ENCODE measurements at places on chromosomes 12 and 14.

DNA sequence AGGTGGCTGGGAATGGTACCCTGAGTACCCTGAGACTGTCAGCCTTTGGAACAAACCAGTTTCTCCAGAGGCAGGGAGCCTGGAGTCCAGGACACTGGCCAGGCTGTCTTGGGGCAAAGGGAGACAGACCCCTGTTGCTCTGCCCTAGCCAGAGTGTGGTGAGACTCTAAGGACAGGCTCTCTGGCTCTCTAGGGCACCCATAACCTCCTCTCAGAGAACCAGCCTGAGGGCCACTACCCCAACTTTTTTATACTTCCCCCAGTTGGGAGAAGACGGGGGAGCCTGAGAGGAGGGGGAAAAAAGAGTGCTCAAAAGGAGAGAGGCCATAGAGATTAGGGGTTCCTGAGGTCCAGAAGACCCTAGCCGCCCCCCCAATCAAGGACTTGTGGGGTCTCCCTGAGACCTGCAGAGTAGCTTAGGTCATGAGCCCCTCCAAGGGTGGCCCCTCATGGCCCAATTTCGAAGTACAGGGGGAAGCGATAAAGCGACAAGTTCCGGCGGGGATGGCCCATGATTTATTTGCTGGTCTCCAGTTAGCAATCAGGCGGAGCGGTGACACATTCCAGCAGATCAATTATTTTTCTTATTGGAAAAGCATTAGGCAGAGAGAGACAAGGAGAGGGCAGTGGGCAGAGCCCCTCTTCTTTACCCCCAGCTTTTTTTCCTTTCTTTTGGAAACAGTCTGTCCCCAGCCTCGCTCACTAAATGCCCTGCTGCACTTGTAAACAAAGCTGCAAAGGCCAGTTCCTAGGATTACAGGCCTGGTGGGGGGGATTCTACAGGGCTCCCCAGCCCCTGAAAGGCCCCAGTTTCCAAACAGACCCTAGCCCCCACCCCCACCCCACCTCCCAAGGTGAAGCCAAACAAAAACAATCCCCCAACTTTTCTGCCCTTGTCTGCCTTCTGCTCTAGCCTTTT is 1.5 kb downstream of the HOXC8 start:
- no peak for DNase-seq

GRCh38 chr12:75390156-75390898 is 562 bp upstream of the GLIPR1L2 start:
- no peak for DNase-seq

DNA sequence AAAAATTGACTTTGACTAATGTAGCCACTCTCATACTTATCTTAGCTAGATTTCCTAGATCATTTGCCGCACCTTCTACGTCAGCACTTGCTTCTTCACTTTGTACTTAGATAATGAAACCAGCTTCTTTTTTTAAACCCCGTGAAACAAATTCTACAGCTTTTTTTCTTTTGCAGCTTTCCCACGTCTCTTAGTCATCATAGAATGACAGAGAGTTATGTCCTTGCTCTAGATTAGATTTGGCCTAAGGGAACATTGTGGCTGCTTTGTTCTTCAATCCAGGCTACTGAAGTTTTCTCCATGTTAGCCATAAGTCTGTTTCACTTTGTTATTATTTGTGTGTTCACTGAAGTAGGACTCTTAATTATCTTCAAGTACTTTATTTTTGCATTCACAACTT is 94.9 kb downstream of the SLCO1A2 start:
- no peak for DNase-seq

- peak; percentile 9 for DNase-seq
These were observed 175.7 kb downstream of the RIMBP2 start for GRCh38 chr12:130540376-130540775.

- peak; percentile 73 for DNase-seq
These were observed 9.8 kb downstream of the CCER1 start for GRCh38 chr12:90945070-90945649.

DNA sequence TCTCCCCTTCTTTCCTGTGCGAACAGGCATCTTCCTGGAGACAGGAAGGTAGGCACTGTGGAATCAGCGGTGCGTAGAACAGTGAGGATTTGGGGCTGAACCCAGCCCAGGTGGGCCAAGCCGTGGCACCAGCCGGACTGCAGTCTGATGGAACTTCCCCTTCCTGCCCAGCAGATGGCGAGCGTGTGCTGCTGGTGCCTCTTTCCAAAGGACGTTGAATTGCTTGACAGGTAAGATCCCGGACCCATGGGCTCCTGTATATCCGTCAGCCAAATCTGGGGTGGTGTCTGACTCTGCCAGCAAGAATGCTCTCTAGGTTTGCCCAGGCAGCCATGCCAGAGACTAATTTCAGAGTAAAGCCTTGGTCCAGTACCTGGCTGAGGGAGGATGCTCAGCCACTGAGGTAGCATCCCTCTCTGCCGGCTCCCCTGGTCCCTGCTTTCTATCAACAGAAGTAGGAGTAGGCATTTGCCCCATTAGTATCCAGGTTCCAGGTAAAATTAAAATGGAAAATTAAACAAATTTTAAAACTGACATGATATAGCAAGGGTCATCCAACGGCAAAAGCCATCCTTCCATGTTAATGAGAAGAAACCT is 21.1 kb upstream of the KCNA5 start:
- peak; percentile 43 for DNase-seq

- peak; percentile 26 for DNase-seq
These were observed 3.6 kb upstream of the BATF start for GRCh38 chr14:75518625-75519024.

DNA sequence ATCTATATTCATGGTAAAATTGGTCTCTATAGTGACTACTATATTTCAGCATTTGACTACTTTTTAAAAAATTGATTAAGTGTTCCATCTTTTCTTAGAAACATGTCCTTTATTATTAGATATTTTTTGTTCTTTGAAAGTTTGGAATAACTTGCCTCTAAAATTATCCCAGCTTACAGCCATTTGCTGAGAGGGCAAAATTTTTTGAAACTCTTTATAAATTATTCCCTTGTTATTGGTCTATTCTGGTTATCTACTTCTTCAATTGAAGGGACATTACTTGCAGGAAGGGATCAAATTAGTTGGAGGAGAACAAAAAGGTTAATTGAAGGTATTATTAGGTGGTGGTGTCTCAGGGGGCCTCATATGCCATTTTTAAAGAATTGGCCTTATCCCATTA is 184.1 kb downstream of the TTC6 start:
- no peak for DNase-seq

GRCh38 chr12:28237423-28237822 is 47.2 kb downstream of the CCDC91 start:
- DNase-seq: peak; percentile 15

DNA sequence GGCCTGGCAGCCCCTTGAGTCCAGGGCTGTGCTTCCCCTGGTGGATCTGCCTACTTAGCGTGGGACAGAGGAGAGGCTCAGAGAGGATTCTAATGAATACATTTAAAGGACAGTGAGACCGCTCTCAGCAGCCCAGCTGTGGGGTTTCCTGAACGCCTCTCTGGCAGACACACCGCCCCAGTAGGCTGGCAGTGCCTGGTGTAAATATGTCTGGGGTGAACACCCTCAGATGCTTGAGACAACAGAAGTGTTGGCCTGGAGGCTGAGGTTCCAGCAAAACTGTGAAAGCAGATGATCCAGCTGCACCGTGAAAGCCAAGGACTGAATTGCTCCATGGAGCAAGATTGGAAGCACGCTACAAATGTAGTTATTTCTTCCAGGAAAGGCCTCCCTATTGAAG is 55.1 kb downstream of the LRRC74A start:
- no peak for DNase-seq

- no peak for DNase-seq
These were observed 4.9 kb downstream of the SLC6A13 start for GRCh38 chr12:257521-258321.

DNA sequence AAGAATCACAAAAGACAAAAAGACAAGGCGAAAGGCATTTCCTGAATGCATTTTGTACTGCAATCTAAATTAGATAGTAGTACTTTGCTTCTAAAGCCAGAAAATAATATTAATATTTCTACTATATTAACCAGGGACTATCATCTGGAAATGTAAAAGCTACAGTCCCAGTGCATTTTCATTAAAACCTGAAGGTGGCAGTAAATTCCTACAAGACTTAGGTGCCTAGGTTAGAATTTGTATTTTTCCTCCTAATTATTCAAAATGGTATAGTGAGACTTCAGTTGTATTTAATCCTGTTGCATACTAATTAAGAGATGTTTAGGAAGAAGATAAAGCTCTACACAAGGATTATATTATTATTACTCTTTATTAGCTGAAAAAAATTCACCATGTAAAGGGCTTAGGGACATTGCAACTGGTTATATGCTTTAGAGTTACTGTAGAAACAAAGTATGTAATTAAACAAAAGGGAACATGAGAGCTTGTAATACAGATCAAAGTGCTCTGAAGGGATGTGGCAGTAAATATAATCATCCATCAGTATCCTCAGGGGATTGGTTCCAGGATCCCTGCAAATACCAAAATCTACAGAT is 53.6 kb downstream of the BRMS1L start:
- peak; percentile 55 for DNase-seq

DNA sequence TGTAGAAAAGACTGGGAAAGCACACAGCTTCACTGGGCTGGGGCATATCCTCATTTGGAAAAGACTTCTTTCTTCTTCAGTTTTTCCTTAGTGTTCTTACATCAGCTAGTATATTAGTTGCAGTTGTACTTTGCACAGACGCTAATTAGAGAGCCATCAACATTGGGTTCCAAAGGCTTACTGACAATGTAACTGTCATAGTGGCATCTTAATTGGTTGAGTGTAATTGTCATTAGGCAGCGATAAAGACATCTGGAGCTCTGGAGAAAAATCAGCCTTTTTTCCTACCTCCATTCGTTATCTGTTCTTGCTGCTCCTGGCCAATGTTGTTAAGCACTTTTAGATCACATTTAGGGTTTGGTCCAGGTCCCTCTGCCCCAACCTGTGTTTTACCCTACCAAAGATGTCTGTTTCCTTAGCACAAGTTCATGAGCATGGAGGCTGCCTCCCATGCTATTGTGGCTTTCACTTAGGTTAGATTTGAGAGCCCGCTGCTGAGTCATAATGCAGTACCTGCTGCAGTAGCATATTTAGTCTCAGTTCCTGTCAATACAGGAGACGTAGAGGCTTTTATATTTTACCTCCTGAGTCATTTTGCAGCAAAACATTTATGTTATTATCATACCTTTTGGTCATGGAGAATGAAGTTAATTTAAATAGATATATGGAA is 49.2 kb downstream of the FBXW8 start:
- no peak for DNase-seq

DNA sequence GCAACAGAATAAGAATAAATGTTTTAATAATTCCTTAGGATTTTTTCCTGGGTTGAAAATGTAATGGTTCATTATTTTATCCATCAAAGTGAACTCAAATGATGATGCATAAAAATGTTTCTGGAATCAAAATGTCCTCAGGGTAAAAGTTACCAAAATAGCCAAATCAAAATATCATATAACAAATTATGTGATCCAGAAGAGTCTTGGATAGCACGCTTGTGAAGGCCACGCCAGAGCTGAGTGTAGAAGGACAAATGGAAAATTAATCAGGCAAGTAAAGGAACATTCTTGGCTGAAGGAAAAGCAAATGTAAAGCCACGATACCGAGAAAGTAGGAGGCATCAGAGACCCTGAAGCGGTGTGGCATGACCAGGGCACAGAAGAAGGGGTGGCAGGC is 169.2 kb downstream of the CAPZA3 start:
- no peak for DNase-seq

- no peak for DNase-seq
These were observed 113.6 kb downstream of the CCER1 start for GRCh38 chr12:90841336-90841735.

DNA sequence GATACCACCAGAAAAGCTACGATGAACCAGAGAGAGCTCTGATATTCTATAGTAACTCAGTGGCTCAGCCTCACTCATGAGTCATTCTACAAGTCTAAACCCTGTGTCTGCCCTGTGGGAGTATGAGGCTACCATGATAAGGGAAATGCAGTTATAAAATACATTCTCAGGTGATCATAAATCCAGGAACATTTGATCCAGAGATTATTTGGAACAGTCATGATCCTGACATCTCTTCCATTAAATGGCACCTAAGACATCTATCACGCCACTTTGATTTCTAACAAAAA is 202.6 kb upstream of the RASSF8 start:
- no peak for DNase-seq

DNA sequence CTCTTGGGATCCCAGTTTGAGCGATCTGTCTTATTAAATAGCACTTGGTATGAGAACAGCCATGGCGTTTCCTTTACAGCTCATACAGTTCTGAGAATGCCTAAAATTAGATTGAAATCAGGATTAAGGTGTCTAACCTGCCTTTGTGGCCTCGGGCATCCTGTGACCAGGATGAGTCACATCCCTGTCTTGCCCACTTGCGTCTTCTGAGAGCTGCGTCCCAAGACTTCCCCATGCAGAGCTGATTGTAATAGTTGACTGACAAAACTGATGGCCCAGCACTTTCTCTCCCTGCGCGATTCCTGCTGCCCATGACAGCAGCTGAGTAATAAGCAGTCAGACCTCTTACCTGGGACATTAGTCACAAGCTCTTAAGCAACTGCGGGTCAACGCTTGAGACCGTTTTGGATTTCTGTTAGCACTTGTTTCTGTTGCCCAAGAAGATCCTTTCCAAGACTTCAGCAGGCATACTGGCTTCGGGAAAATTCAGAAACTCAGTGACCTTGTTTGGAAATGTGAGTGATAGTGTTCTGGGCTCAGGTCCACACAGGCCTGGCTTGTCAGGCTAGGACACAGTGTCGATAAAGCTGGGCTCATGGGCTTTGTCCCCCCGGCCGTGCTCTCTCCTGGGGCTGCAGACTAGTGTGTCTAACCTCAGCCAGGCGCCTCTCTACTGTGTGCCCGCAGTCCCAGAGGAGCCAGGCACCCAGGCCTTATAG is 169.9 kb upstream of the HIF1A start:
- peak; percentile 10 for DNase-seq

DNA sequence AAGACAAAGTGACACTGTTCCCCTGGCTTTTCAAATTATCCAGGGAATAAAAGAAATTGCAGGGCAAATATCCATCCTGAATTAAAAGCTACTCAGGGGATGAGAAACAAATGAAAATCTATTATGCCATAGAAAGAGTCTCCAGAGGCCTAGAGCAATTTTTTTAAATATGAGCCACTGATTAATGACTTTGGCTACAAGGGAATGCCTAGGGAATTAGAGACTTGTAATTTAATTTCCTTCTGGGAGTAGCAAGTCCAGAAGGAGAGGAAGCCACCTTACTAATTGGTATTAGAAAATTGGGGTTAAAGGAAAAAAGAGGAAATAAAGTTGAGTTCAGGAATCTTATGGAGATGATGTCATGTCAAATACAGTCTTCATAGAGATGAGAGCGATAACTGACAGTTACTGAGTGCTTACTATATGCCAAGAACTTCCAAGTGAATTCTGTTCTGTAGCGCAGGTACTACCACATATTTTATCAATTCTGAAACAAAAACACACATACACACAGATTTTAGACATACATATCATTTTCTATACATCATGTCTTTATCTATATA is 304.4 kb downstream of the DUSP6 start:
- DNase-seq: no peak

- DNase-seq: no peak
These were observed 19.3 kb downstream of the ASCL1 start for GRCh38 chr12:102976609-102977280.

- DNase-seq: no peak
These were observed 91.8 kb upstream of the ARID2 start for GRCh38 chr12:45637706-45638105.
